Kidney tubule cell (primary cell): ENCODE measurements at places on chromosomes 13 and 19.

- peak; percentile 82 for DNase-seq
Measured at GRCh38 chr13:45875951-45876350, 24.4 kb upstream of the SIAH3 start.

DNA sequence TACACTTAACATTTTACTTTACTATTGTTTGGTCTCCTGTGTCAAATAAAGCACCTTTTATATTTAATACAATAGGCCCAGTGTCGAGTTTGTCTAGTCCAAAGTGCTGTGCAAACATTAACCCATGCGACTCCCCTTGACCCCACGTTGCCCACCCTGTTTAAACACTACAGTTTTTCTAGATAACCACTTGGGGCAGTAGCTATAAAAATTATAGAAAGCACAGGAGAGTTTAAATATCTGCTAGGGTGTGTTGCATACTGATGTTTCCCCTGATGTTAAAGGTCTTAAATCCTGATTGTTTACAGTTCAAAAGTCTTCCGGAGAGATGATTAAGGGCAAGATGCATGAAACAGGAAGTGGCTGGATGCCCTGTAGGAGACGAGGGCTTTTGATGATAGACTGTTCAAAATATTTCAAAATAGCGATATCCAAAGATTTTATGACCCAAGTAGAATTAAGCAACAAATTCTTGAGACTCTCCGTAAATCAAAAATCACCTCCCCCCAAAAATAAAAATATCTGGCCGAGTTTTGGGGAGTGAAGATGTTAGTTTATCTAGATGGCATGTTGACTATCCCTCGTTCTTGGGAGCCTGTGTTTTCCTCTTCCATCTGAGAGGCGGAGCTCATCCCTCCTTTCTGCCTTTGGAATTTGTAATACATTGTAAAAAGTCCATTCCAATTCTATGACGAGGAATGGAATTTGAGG lies 167.1 kb downstream of the FGF9 start:
- no peak for DNase-seq

DNA sequence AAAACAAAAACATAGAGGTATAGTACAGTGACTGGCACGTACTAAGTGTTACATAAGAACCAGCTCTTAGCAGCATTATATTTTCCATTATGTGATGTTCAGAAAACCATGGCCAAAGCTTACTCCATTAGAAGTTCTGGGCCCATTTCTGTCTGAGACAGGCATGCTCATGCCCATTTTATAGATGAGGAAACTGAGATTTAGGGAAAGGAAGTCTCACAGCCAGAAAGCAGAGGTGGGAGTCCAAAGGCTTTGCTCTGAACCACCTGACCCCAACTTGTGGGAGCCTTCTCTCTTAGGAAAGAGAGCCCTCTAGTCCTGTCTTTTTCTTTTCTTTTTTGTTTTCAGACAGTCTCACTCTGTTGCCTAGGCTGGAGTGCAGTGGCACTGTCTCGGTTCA lies 2.3 kb downstream of the AP2S1 start:
- DNase-seq: no peak

- DNase-seq: no peak
Measured at GRCh38 chr13:27120811-27121210, 50.8 kb downstream of the USP12 start.

DNA sequence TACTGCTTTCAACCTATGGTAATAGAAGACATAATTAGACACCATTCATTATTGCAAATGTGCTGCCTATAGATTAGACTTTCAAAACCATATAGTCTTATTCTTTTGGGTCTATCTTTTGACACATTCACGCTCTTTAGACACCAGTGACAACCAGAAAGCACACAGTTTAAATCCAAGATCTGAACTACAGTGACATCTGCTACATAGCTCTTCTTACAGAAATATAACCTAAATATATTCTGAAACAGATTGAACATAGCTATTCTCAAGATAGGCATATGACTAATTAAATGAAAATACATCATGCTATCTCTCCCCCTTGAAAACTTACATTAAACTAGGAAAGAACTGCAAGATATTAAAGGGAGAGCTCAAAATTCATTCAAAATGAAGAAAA lies 514.2 kb upstream of the SLITRK6 start:
- DNase-seq: no peak

- no peak for DNase-seq
Measured at GRCh38 chr19:4619668-4620294, 19.5 kb upstream of the TNFAIP8L1 start.

DNA sequence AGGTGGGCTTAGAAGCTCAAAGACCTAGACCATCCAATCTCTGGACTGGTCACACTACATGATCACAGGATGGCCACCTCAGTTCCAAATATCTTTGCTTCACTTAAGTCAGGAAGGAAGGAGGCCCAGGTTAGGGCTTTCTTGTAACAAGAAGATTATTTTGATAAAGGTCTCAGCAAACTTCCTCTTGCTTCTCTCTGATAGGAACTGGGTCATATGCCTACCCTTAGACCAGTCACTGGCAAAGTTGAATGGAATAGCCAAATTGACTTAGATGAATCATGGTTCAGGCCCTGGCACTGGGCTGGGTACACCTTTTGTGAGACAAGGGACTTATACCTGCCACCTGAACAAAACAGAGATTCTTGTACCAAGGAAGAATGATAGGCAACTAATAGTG lies 11.0 kb downstream of the FRY start:
- DNase-seq: no peak

DNA sequence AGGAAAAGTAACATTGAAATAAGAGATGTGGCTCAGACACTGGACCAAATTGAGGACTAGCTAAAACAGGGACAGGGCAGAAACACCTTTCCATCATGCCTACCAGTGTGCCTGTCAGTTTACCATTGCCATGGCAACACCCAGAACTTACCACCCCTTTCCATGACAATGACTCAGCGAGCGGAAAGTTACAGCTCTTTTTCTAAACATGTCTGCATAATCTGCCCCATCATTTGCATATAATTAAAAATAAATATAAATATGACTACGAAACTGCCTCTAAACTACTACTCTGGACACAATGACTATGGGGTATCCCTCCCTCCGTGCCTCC lies 96.0 kb downstream of the UBL3 start:
- peak; percentile 55 for DNase-seq

- DNase-seq: no peak
Measured at GRCh38 chr19:2324220-2324948, 4.0 kb downstream of the LSM7 start.

GRCh38 chr13:105778196-105778595 lies 757.3 kb downstream of the EFNB2 start:
- peak; percentile 40 for DNase-seq

DNA sequence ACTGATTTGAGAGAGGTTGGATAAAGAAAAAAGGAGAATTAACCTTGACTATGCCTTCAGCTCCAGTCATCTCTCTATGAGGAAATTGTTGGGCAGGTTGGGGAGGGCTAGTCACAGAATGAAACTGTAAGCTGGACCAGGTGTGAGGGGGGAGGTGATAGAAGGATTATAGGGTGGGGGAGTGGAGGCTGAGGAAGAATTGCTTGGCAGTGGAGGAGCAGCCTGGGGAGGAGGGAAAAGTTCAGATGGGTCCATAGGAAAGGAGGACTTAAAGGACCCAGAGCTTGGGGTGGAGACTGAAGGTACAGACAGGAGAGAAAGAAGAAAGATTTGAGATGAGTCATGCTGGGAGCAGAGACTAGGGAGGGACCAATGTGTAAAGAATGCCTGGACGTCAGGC lies 8.2 kb upstream of the ZNF431 start:
- no peak for DNase-seq

DNA sequence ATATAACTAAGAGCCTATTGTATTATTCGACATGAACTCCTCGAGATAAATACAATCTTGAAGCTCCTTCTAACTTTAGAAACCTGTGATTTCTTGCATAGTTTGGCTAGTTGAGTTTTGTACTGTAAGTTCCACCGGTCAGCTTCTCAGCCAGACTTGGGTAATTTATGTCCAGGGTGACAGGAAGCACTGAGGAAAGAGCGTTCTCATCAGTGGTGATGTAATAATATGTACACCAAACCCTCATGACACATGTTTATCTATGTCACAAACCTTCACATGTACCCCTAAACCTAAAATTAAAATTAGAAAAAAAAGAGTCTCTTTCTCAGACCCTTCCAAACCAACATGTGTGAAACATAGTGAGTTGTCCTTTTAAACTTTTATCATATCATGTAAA lies 205.7 kb downstream of the KCNRG start:
- DNase-seq: peak; percentile 5

- DNase-seq: peak; percentile 61
Measured at GRCh38 chr13:95193509-95194230, 107.6 kb downstream of the ABCC4 start.
